ENCODE measurements at places on chromosomes 3 and 15.

DNA sequence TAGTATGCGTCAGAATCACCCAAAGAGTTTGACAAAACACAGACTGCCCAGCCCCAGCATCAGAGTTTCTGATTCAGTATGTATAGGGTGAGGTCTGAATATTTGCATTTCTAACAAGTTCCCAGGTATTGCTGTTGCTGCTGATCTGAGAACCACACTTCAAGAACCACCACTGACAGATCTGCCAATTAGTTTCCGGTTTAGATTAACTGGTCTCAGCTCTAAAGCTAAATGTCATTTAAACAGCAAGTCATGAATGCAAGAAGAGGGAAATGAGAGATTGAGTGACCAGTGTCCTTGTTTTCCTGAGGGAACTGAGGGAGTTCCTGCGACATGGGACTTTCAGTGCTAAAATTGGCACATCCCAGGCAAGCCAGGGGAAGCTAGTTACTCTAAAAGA, 305.0 kb downstream of the ZNF385D start:
- no peak for DNase-seq

DNA sequence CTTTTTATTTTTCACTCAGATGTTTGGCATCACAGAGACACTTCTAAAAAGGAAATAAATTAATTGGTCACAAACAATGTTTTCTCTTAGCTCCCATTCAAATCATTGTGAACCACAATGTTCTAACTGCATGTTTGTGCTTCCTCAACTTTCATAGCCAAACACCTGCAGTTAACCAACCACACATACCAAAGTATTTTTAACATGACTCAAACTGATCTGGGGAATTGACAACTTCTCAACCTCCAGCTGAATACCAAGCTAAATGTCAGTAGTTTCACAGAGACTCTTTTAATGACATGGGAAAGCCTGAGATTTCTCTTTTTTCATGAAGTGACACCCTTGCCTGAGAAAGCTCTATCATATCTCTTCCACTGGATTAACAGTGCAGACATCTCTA, 217.9 kb upstream of the MME start:
- DNase-seq = no peak

- DNase-seq = no peak
Observed at GRCh38 chr3:69695933-69696332, 43.3 kb upstream of the MITF start.

- peak; percentile 30 for DNase-seq
Observed at GRCh38 chr15:39127925-39128617, 452.8 kb upstream of the THBS1 start.

GRCh38 chr15:24955531-24955921, 739 bp downstream of the SNRPN start:
- DNase-seq = no peak

DNA sequence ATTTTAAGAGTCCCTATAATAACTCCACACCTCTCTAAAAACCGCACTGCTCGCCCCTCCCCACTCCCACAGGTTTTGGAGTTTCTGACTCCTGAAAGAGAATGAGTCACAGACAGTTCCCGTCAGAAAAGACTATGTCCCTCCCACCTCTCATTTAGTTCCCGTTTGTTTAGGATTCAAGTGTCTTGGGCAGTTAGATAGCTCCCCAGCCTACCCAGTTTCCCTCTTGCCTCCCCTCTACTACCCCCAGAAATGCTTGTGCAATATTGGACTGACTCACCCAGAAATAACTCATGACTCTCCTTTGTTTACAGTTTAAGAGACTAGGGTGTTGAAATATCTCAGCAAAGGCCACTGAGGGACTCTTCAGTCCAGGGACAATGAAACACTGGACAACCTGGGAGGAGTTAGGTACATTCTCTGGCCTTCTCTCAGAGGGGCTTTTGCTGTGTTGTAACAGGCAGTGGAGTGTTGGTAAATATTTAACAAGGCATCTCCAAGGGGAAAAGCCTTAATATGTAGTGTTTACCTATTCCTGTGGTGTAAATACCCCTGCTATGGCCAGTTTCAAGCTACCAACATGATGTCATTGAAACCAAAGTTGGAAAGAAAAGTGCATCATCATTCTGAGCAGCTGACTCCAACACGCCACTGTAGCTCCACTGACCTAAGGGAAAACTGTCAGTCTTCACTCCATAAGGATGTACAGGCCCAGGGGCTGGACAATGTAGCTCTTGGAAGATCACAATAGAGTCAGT, 96.1 kb upstream of the CHD2 start:
- peak; percentile 96 for DNase-seq

DNA sequence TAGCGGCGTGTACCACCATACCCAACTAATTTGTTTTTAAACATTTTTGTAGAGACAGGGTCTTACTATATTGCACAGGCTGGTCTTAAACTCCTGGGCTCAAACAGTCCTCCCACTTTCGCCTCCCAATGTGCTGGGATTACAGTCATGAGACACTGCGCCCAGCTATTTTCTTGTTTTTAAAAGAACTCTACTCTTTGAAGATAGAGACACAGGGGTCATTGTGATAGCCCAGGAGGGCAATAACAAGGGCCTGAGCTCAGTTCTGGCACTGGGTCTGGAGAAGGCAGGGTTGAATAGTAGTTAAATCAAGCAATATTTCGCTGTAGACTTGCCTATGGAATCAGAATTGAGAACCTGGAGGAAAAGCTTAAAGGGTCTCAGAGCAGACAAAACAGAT, 98.8 kb downstream of the ANP32A start:
- DNase-seq = no peak

DNA sequence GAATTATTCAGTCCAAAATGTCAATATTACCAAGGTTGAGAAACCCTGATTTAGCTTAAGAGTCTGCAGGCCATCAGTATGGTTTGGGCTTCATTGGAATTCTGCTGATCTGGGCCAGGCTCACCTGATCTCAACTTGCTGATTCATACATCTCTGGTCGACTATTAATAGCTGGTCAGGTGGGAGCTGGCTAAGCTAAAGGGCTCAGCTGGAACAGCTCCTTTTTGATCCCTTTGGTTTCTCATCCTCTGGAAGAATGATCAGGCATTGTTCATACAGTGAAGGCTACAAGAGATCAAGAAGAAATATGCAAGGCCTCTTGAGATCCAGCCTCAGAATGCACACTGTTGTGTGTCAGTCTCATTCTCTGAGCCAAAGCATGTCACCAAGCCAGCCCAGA, 123.3 kb upstream of the MME start:
- no peak for DNase-seq

DNA sequence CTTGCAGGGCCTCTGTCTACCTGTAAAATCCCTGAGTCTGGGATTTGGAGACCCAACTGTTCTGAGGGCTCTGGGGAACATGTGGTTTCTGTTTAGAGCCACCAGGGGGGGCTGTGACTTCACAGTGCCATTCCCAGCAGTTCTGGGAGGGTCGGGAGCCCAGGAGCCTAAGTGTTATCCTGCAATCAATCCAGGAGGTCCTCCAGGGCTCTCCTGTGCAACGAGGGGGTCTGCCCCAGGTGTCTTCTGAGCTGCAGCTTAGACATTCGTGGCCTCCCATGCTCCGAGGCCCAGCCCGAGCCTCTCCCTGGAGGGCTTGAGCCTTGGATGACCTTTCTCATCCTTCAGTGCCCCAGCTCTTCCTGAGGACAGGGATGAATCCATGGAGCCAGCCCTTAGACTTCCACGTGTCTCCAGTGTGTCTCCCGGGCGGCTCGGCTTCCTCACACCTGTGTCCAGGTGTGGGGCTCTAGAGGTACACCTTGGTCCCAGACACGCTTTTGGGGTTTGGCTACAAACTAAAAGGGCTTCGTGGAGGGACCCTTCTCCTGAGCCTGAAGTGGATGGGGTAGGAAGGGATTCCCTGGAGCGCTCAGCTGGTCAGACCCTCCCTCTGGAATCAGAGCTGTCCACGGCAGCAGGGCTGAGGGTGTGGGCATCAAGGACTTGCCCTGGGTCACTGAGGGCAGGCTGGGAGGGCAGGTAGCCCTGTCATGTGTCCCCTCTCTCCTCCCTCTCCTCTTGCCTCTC, 20.3 kb upstream of the ABTB1 start:
- DNase-seq = peak; percentile 54

Data from K562 (cell line).